Progenitor cell of endocrine pancreas (in vitro differentiated cells): ENCODE measurements at places on chromosomes 6 and 20.

DNA sequence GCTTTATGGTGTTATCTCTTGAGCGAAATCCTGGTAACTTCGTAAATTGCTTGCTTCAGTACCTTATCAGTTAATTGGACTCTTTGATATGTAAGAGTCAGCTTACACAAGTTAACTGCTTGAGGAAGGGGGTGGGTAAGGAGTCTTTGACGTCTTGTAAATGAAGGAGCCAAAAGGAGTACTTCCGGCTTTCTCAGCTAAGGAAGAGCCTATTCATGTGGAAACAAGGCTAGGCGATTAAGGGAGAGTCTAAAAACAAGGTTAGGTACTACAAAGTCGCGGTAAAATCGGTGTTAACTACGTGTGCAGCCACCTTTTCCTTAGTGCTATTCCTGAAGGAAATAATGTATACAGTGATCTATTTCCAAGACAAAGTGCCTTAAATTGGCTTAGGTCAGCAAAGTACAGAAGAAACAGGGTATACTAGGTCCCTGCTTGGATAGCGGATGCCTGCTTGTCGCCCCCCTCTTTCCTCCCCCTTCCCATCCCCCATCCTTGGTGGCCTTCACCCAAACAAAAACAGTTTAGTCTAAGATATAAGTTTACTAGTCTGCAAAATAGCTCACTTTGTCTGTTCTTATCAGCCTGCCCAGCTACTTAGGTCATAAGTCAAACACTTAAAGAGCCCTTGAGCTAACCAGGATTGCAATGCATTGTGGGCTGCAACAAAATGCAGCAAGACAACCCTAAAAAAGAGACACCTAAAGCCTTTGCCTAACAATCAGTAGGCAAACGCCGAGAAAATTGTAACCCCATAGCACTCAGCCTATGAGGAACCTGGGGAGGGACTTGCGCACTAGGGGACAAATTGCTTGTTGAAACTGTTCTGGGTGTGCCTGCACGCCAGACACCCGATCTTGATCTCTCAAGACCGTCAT is 147.3 kb downstream of the TRIM27 start:
- H3K36me3 ChIP-seq: no peaks in the 10 kb centered on the region
- peaks cover 14% of the 10 kb centered on the region for H3K4me1 ChIP-seq
- H3K27me3 ChIP-seq: peaks cover 96% of the 10 kb centered on the region
- no peak overlapping the region for H3K27ac ChIP-seq
- no peak overlapping the region for H3K4me3 ChIP-seq

DNA sequence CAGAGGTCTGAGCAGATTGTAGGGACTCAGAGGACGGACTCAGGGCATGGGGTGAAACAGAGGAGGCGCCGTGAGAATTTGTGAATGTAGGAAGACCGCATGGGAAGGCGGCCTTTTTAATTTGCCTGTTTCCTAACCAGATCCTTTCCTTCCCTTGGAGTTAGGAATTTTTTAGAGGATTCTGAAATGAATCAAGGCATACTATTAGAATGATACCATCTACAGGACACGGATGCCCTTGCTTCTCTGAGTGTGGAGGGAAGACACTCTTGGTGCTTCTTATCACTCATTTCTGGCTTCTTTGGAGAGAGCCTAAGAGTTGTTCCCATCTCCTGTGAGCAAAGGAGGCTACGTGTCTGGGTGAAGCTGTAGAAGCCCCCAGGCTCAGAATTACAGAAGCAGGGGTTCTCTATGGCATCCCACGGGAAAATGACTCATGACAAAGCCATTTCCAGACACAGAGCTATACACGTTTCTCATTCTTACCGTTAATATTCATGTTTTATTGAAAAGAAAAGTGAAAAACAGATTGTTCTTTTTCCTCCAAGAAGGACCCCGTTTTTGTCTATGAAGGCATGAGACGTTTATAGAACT is 148.5 kb downstream of the EDN3 start:
- no peak for DNase-seq
- H3K4me1 ChIP-seq: no peaks in the 10 kb centered on the region
- H3K27me3 ChIP-seq: peaks cover 72% of the 10 kb centered on the region
- H3K4me3 ChIP-seq: no peak overlapping the region
- H3K36me3 ChIP-seq: no peaks in the 10 kb centered on the region

- H3K4me3 ChIP-seq: no peak overlapping the region
- H3K27me3 ChIP-seq: no peaks in the 10 kb centered on the region
- no peak overlapping the region for H3K27ac ChIP-seq
- no peaks in the 10 kb centered on the region for H3K36me3 ChIP-seq
- no peak for DNase-seq
Observed at GRCh38 chr6:89260832-89261231, 43.7 kb upstream of the GABRR1 start.

DNA sequence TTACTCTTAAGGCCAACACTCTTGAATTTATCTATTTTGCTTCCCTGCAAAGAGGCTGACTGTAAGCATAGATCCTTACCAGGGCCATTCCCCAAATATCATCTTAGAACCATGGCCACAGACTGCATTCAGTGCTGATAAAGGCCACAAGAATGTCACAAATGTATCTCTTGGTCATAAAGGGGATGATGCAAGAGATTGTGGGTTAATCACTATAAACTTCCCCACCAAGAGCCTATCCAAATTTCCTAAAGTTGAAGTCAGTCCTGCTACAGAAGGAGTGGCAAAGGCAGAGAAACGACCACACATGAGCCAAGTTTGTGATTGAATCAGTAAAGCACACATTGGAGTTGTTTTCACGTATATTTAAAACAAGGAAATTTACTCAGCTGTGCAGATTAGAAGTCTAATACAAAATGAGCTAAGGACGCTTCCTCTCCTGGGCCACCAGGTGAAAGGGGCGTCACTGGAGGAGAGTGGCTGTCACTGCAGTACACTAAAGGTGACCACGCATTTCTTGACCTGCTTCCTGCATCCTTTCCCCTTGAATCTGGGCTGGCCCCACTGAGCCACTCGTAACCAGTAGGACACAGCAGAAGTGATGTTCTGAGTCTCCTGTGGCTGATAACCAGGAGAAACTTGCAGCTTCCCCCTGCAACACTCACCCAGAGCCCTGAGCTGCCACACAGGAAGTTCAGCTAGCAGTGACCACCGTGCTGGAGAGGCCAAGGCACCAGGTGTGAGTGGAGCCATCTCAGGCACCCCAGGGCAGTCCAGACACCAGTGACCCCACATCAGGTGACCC is 181.9 kb downstream of the SYNDIG1 start:
- no peak overlapping the region for H3K27ac ChIP-seq
- no peak for DNase-seq
- H3K36me3 ChIP-seq: no peaks in the 10 kb centered on the region
- peaks cover 6% of the 10 kb centered on the region for H3K27me3 ChIP-seq

DNA sequence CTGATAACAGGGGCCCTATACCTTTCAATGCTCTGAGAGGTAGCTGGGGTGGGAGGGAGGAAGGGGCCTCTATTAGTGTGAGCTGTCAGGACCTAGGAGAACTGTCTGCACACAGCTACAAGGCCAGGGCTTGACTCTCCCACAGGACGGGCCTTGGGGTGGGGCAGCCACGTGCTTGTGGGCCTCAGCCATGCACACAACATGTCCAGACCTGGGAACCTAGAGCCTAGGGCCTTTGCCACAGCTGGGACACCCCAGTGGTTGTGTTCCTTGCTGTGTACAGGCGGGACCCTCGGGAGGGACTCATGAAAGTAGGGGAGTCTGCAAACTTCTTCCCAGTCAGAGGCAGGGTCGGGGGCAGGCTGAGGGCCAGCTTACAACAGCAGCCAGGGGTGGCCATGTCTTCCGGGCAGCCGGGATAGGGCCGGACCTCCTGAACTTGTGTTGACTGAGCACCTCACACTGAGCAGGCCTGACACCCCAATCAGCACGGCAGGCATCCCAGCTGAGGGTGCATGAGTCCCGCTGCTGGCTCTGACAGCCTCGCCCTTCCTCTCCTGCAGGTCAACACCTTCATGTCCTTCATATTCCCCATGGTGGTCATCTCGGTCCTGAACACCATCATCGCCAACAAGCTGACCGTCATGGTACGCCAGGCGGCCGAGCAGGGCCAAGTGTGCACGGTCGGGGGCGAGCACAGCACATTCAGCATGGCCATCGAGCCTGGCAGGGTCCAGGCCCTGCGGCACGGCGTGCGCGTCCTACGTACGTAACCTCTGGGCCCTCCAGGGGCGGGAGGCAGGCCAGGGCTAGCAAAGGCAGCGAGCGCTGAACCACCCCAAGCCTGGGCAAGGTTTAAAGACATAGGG is 41.9 kb upstream of the MRGBP start:
- H3K36me3 ChIP-seq: no peaks in the 10 kb centered on the region
- peaks cover 28% of the 10 kb centered on the region for H3K27me3 ChIP-seq
- DNase-seq: no peak
- no peak overlapping the region for H3K4me3 ChIP-seq

DNA sequence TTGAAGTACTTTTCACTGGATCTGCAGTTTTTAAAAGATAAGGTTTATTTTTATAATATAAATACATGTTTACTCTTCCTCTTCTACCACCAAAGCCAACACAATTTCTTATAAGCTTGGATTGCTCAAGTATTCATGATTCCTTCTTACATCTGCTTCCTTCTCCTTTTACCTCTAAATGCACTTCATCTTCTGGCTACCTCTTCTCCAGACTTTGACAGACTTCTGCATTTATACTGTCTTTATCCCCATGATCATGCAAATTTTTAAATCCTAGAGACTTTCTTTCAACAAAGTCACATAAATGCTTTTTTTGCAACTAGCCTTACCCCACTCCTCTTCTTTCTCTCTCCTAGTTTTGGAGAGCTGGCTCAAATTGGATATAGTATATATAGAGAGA is 142.9 kb downstream of the TFAP2B start:
- no peaks in the 10 kb centered on the region for H3K4me1 ChIP-seq
- no peak overlapping the region for H3K27ac ChIP-seq
- H3K27me3 ChIP-seq: no peaks in the 10 kb centered on the region
- H3K4me3 ChIP-seq: no peak overlapping the region
- H3K36me3 ChIP-seq: no peaks in the 10 kb centered on the region

DNA sequence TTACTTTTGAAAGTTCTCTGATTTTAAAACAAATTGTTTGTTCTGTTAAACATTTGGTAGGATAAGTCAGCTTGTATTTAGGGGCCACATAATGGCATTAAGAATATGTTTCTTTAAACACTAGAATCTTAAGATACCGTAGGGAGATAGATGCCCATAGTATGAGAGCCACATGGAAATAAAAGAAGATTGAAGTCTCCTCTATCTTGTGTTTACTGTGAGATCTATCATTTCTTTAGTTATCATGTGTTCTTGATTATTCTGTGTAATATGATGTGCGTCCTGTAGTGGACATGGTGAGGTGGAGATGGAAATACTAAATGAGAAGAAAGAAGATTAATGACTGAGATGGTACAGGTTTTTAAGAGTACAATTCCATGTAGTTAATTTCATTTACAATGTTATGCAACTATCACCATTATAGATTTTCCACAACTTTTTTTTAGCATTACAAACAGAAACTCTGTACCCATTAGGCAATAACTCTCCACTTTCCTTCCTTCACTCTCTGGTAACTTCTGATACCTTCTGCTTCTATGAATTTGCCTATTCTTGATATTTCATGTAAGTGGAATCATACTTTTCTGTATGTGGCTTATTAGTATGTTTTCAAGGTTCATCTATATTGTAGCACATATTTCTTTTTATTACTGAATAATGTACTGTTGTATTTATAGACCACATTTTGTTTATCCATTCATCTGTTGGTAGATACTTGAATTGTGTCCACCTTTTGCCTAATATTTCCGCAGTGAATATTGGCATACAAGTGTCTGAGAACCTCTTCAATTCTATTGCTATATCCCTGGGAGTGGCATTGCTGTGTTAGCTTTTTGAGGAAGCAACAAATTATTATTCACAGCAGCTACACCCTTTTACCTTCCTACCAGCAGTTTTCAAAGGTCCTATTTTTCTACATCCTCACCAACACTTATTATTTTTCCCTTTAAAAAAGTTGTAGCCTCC is 11.5 kb downstream of the RNF146 start:
- no peak overlapping the region for H3K27ac ChIP-seq
- no peak overlapping the region for H3K4me3 ChIP-seq
- H3K36me3 ChIP-seq: peaks cover 9% of the 10 kb centered on the region
- no peaks in the 10 kb centered on the region for H3K27me3 ChIP-seq
- H3K4me1 ChIP-seq: peaks cover 6% of the 10 kb centered on the region
- no peak for DNase-seq

- no peak overlapping the region for H3K4me3 ChIP-seq
- H3K4me1 ChIP-seq: peaks cover 2% of the 10 kb centered on the region
- H3K36me3 ChIP-seq: peaks cover 14% of the 10 kb centered on the region
- DNase-seq: no peak
- no peaks in the 10 kb centered on the region for H3K27me3 ChIP-seq
Observed at GRCh38 chr20:50574108-50574507, 63.9 kb downstream of the PTPN1 start.

- H3K27me3 ChIP-seq: no peaks in the 10 kb centered on the region
- no peak overlapping the region for H3K27ac ChIP-seq
- peaks cover 2% of the 10 kb centered on the region for H3K4me1 ChIP-seq
- H3K36me3 ChIP-seq: no peaks in the 10 kb centered on the region
Observed at GRCh38 chr6:2140438-2141128, 104.8 kb downstream of the GMDS start.

GRCh38 chr6:151814614-151815013 is 7.1 kb downstream of the ESR1 start:
- no peak overlapping the region for H3K4me3 ChIP-seq
- DNase-seq: no peak
- H3K4me1 ChIP-seq: no peaks in the 10 kb centered on the region
- peaks cover 73% of the 10 kb centered on the region for H3K27me3 ChIP-seq

GRCh38 chr6:157323255-157323965 is at the start of gene TMEM242:
Gene TMEM242 (minus strand): TSS chr6:157323519. CDS start chr6:157323499, 20 bp downstream.
- H3K27me3 ChIP-seq: peaks cover 27% of the 10 kb centered on the region
- peak; percentile 86 for DNase-seq
- H3K27ac ChIP-seq: peak within 1 kb of the TSS; percentile 95
- peaks cover 4% of the 10 kb centered on the region for H3K36me3 ChIP-seq
- peaks cover 3% of the 10 kb centered on the region for H3K4me1 ChIP-seq

GRCh38 chr6:158611039-158611438 is 33.5 kb downstream of the DYNLT1 start:
- H3K27ac ChIP-seq: peak overlapping the region; percentile 91
- no peaks in the 10 kb centered on the region for H3K27me3 ChIP-seq
- peak overlapping the region; percentile 35 for H3K4me3 ChIP-seq

GRCh38 chr6:166747644-166748595 is 120.9 kb upstream of the RPS6KA2 start:
- H3K4me1 ChIP-seq: peaks cover 9% of the 10 kb centered on the region
- H3K27ac ChIP-seq: no peak overlapping the region
- no peaks in the 10 kb centered on the region for H3K36me3 ChIP-seq
- no peak for DNase-seq
- no peak overlapping the region for H3K4me3 ChIP-seq

DNA sequence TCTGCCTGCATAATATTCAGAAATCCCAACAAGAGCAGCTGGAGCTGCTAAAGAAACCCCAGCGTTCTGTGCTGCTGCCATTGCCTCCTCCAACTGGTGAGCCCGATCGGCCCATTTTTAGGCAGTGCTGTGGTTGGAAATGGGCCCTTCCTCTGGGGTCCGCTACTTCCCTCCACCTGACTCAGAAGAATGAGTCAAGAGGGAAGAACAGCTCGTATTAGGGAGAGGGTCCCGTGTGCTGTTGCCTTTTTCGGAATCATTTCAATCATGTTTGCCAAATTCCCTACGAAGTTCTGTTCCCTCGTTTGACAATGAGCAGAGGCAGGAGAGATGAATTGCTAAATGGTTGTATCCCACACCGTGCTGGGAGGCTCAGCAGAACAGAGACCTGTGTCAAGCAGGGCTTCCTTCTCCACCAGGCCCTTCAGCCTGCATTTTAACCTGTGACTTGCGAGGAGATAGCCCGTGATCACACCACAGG is 38.4 kb downstream of the THBS2 start:
- no peaks in the 10 kb centered on the region for H3K4me1 ChIP-seq
- no peaks in the 10 kb centered on the region for H3K36me3 ChIP-seq
- no peak overlapping the region for H3K27ac ChIP-seq
- no peak for DNase-seq
- H3K4me3 ChIP-seq: no peak overlapping the region
